ENCODE measurements at places on chromosomes 7 and 10. TPM values are rescaled to one million over a fixed set of nuclear protein-coding genes. Genes with fewer than 3 reads are reported as not detected.

GRCh38 chr7:98629001-98629431, 11.9 kb downstream of the NPTX2 start:
- peak; percentile 14 for DNase-seq

GRCh38 chr10:52779541-52780390, 7.2 kb upstream of the MBL2 start:
- DNase-seq, result peak; percentile 62

DNA sequence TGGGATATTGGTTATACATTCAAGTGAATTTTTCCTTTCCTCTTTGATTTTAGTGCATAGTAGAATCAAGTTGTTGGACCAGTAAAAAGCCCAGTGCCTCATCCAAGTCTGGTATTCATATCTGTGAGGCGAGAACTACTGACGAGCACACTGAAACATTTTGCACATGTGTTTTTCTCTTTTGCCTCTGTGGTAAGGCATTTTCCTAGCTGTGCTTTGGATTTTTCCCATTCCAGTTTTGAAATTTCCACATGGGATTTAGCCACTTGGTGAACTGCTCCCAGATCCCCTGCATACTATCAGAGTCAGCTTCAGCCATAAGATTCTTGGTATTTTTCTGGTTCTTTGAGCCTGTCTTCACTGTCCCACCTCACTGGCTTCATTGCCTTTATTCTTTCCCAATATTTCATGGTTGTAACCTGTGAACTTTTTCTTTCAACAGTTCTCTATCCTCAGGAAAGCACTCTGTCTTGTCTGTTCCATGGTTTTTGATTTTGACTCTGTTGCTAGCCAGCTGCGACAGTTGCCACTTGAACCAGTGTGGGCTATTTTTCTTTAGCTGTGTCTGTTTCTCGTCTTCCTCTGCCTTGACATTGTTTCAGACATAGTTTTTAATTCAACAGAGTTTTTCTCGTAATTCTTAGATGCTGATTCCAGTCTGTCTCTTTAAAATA, 239.0 kb downstream of the REEP3 start:
- no peak for DNase-seq

DNA sequence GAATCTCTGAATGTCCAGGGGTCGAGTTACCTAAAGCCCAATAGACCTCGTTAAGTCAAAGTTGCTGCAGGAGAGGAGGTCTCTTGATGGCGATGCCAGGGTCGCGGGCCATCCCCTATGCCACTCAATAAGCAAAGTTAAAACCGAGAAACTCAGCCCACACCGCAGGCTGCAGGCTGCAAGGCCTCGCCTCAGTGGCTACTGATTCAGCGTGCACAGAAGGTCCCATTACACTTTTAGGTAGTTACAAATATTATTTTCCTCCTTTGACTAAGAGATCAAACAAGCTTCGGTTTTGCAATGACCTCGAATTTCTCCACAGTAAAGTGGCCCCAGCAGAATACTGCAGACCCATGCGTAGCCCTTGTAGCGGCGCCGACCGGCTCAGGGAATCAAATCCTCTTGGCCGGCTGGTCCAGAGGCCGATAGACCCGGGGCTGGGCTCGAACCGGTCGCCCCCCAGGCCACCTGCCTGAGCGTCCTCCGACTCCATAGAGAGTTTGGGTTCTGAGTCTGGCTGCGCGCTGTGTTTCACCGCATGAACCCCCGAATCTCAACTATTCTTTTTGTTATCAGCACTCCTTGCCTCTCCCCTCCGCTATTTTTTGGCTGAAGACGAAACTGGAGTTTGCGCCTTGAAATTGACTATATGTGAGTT, 2.3 kb downstream of the C1QL3 start:
- DNase-seq, result no peak

GRM8 gene
- total RNA-seq, result 0.27 TPM

DNA sequence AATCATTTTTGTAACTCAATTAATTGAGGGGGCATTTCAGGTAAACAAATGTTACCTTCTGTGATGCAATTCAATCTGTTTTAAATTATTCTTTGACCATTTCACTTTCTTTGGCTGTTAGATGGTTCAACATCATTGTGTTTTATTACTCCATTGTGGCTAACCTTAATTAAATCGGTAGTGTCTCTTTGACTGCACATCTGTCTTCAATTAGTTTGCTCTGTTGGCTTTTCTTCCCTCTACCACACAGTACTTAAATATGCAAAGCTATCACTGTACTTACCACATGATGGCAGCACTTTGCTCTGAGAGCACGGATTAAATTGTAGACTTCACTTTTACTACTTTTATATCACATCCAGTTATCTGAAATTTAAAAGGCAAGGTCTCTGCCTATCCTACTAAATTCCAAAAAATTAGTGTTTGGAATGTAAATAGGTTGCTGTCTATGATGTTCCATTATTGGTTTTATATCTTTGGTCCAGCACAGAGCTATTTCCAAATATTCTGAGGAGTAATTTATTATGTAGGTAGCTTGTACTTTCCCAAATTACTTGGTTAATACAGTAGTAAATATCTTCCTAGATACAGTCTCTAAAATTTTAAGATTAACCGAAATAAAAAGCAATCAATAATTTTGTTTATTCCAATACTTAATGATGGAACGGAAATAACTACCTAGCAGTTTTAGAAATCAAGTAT, 352.0 kb downstream of the PCLO start:
- DNase-seq, result peak; percentile 52

All from HT1080 (cell line).